ENCODE measurements at places on chromosomes 6 and 20.

DNA sequence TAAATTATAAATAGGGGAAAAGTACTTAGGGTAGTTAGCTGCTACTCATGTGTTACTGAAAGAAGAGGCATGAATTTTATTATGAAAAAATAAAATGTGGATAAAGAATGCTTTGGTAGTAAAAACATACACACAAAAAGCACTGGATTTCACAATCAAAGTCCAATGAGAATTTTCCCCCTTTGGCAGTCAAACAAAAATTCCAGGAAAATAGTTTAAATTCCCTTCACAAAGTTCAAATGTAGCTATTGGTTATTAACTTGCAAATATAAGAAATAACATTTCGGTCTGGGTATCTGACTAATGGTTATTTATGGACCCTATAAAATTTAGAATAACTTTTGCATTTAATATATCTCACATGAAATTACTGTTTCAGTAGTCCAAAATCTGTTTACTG lies 210.4 kb downstream of the FOXC1 start:
- no peak for DNase-seq

- DNase-seq: no peak
Measured at GRCh38 chr20:38426006-38426897, 8.9 kb downstream of the SNHG17 start.

DNA sequence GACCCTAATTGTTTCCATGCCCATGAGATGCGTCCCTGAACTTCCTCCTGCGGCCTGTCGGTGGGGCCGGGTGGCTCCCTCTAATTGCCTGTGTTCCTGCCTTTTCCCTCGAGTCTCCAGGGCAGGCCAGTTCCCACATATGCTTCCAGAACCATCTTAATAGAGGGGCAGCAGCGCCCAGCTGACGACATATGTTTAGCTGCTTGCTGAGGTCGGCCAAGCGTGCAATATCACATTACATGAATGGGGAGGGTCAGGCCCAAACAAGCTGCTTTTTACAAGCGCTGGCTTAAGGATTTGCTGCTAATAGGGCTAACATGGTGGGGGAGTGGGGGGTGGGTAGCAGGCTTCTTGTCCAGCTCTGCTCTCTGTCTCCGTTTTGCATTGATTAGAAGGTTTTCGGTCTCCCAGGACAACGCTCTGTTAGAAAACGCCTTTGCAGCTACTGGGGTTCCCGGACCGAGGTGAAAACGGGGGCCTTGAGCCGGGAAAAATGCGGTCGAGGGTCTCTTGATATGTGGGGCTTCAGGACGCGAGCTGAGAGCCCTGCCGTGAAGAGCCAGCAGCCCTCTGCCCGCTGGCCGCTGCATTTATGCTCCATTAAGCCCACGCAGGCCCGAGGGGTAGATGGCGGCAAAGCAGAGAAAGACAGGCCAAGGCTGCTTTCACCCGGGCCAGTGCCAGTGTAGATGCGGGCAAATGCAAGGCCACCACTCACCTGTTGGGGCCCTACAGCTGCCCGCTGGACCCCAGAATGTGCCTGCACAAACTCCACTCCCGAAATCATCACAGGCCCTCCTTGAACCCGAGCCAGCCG lies 308.5 kb downstream of the BMP7 start:
- DNase-seq: no peak

- DNase-seq: peak; percentile 69
Measured at GRCh38 chr20:3239026-3239866, at the start of gene SLC4A11. Gene SLC4A11 (minus strand): TSS chr20:3239190. CDS start chr20:3239137, 53 bp downstream.

DNA sequence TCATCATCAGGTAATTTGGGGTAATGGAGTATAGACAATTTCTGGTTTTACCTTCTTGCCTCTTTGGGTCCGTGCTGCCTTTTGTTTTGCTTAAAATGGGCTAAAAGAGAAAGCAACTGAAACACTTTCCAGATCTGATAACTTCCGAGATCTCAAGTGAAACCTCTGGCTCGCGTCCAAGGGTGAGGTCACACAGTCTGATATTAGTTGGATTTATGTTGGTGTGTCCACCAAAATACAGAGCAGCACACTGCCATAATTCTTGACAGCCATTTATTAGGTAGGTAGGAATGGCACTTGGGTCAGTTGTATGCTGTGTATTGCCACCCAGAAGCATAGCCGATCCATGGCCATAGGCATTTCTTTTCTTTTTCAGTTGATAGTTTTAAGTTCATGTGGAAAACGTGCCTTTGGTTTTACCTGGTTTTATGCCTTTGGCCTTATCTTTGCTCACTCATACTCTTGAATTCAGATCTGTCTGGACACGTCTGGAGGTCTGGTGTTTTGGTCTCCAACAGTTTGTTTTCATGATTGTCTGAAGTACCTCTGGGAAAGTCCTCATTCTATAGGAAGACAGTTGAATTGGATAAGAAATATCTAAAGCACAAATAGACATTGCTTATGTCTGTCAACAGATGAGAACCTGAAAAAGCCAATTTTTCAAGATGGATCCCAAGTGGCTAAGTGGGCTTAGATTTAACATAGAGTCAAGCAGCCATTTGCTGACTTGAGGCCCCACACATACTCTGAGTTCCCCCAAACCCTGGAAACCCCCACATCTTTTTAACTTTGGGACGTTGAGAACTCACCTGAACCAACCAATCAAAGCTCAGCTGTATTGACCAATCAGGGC lies 320.8 kb downstream of the SOX4 start:
- DNase-seq: peak; percentile 86

DNA sequence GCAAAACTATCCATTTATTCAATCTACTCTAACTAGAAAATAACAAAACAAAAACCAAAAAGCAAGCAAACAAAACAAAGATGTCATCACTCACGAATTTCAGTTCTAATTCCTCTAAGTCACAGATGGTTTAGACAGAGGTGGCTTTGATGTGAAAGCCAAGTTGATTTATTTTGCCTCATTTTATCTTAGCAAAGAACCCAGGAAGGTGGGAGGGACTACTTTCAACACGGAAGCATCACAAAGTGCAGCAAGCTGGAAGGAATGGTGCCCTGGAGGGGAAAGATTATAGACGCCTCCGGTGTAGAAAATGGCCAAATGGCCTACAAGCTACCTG lies 88.4 kb downstream of the LAMP5 start:
- DNase-seq: no peak

DNA sequence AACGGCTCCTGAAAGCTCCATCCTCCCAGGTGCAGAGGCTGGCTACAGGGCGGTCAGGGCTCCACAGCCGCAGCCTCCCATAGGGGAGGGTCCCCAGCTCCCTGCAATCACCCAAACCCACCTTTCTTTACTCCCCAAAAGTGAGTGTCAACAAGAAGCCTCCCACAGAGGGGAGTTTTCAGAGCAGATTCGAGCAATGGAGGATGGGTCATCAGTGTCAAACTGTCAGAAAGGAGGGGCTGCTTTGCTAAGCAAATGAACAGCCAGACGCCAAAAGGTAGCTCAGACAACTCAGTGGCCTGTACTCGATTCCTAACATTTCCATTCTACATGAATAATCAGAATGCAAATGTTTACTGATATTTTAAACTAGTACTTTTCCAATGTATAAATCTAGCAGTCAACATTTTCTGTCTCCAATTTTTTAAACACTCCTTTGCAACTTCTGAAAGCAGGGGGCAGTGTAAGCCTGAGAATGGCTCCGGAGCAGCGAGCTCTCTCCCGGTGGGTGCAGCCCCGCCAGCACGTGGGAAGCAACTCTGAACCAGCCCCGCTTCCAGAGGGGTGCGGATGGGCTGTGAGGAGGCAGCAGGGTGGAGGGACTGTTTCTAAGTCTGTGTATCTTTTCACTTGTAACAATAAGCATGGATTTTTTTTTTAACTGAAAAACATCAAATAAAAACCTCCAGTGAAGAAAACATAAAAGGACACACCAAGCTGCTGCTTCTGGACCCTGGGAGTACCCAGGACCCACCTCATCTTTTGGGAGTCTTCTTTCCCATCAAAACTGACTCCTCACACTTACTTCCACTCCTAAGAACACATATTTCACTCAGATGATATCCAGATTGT lies 54.9 kb downstream of the TAF4 start:
- DNase-seq: peak; percentile 69
